ENCODE measurements at places on chromosomes 11 and 22.

- no peak for DNase-seq
These were observed 57.4 kb downstream of the LRP5 start for GRCh38 chr11:68369756-68370155.

DNA sequence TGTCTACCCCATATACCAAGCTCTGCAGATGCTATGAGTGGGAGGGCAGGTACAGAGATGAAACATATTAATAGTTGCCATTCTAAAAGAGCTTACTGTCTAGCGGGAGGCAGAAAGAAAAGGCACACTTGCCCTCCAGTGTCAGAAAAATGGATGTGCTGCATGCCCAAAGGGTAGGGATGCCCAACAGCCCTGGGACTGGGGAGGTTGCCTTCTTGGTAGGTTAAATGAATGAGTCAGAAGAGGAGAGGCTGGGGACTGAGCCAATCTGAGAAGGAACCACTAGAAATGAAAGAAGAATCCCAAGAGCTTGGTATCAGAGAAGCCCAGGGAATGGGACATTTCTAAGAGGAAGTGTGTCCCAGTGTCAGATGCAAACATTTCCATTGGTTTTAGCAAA, 1.2 kb downstream of the BIRC3 start:
- DNase-seq, result no peak

DNA sequence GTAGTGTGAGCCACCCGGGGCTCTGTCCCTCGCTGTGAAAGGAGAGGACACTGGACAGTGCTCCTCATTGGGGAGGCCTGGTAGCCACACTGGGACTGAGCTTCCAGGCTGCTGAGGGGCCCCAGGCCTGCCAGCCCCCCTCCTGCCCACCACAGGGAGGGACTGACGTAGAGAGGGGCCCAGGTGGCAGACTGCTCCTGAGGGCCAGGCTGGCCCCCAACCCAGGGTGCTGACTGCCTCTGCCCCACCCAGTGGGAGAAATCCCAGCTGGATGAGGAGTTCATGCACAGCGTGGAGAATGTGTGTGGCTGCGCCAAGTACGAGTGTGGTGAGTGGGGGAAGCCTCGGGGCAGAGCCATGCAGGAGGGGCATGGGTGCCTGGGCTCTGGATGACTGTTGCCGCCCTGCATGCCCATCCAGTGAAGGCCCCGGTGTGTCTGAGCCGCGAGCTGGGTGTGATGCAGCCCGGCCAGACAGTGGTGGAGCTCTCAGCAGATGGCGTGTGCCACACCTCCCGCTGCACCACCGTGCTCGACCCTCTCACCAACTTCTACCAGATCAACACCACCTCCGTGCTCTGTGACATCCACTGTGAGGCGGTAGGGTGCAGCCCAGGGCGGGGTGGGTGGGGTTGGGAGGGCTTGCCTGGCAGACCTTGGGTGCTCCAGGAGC, 78.7 kb upstream of the MYOD1 start:
- DNase-seq, result no peak

- no peak for DNase-seq
These were observed 88.2 kb upstream of the LINC01488 start for GRCh38 chr11:69393178-69393832.

DNA sequence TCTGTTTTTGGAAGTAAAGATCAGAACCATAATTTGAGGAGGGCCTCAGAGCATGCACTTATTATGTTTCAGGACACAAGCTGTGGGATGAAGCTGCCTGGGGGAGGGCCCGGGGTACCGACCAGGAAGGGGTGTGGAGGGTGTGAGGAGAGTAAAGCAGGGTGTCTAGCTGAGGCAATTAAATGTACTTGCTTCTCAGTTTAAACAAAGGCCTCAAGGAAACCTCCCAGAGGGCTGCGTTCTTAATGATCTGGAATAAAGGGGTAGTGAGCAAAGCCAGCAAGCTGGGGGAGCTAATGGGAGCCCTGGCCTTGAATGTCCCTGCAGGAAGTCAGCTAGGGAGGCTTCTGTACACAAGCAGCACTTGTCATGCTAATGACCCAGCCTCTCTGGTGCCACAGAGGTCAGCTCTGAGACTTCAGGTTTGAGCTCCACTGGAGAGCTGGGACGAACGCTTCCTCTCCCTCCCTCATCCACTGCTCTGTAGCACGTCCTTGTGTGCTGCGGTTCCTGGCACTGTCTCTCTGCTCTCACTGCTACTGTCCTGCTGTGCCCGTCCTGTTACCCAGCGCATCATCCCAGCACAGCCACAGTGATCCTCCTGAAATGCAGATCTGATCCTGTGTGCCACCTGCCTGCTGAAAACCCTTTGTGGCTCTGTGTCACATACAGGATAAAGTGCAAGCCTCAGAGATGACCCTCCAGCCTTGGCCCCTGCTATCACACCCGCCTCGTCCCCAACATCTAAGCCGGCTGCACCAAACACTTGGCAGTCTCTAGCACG, 159.7 kb downstream of the DBX1 start:
- DNase-seq, result no peak

GRCh38 chr11:66008095-66008467, 3.7 kb upstream of the CST6 start:
- DNase-seq, result no peak

- no peak for DNase-seq
These were observed 291.4 kb downstream of the CTTN start for GRCh38 chr11:70689764-70690163.

- DNase-seq, result no peak
These were observed 83.3 kb upstream of the OR5AK2 start for GRCh38 chr11:56905442-56905841.

DNA sequence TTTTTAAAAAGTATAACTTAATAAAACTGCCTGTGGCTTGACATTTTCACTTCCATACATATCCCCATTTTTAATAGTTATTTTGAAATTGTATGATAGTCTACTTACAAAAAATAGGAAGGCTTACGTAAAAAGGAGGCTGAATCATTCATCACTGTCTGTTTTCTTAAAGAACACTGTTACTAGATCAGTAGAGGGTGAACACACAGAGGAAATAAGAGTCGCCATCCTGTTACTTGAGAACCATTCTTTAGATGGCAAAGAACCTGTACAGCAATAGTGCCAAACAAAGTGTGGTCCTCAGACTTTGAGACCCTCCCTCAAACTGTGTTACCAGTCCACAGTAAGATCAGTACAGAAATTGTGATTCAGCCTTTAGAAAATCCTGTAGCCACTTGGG, 180.7 kb downstream of the PGR start:
- no peak for DNase-seq

- no peak for DNase-seq
These were observed 620.2 kb upstream of the TENM4 start for GRCh38 chr11:80061056-80061455.

GRCh38 chr11:73216465-73216864, 1.6 kb upstream of the P2RY2 start:
- DNase-seq, result peak; percentile 42

- no peak for DNase-seq
These were observed 64.6 kb downstream of the MYEOV start for GRCh38 chr11:69358398-69359020.

DNA sequence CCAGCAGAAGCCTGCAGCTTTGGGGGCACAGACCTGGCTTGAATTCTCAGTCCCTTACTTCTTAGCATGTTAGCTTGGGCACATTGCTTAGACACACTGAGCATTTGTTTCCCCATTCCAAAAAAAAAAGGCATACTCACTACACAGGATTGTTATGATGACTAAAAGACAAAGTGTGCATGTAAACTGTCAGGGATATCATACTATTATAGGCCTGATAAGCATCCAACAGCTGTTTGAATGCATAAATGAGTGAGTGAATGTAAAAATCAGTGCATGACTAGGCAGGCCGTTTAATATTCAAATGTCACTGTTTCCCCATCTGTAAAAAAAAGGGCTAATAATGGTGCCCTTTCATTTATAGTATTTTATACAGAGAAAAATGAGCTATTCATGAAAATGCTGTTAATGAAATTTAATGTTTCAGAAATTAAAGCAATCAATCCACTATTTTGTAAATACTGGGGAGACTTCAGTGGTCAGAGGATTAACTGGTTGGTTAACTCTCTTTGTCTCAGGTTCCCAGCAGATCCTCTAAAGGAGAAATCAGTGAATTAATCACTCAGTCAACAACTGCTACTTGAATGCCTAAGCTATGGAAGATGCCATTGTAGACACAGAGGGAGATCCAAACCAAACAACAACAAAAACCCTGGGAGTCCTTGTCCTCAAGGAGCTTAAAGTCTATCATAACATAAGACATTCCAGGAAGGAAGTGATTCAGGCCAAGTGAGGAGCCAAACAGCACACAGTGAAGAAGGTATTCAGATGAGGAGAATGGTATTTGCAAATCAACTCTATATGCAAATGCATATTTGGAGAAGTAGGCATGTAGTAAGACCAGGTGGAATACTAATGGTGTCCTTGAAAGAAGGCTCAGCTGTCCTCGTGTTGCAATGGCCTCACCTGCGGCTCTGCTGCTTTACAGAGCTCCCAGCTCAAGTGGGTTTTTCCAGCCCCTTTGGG, 26.8 kb downstream of the BARX2 start:
- no peak for DNase-seq

DNA sequence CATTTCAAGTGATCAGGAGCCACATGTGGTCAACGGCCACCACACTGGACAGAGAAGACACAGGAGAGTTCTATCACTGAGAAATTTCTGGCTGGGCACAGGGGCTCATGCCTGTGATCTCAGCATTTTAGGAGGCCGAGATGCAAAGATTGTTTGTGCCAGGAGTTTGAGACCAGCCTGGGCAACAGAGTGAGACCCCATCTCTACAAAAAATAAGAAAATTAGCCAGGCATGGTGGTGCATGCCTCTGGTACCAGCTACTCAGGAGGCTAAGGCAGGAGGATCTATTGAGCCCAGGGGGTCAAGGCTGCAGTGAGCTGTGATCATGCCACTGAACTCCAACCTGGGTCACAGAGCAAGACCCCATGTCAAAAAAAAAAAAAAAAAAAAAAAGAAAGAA, 26.3 kb downstream of the KCNJ4 start:
- DNase-seq, result no peak

DNA sequence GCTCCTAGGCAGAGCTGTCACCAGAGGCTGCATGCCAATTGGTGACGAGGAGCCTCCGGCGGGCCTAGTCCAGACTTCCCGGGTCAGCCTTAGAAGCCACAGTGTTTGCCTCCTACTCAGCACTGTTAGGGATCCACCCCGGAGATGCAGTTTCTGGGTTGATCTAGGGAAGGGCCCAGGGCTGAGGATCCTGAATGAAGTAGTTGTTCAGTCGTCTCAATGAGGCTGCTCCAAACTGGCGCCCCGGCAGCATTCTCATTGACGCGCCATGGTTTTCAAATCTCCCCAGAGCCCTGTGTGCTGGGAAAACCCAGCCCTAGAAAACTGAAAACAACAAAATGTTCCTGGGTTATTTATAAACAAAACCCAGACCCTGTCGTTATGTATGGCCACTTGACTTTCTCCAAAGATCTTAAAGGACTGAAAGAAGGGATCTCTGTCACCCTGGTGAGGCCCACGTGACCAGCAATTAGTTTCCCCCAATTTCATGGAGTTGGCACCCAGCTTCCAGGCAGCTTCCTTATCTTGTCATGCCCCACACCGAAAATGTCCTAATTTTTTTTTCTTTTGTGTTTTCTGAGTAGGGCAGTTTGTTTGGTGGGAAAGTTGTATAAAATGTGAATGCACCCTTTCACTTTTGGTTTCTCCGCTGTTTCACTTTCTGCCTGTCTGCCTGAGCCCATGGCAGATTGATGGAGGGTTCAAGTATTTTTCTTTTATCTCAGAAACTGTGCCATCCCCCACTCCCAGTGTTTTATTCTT, 2.0 kb upstream of the EHD1 start:
- DNase-seq, result peak; percentile 7

DNA sequence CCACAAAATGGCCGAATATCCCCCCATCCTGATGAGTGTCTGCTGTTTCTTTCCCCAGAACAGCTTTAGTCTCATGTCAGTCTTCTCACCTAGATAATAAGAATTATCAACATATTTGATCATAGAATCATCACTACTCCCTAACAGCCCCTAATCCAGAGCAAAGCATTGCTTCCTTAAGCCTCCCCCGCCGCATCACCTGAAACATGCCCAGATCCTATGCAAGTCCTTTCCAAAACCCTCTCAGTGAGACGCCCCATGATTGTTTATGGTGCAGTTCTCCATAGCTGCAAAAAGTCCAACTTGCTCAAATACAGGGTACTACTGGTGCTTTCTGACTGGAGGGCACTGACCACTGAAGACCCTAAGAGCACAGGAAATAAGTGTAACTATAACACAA, 20.1 kb downstream of the KCNJ1 start:
- DNase-seq, result no peak

GRCh38 chr11:72815110-72815618, 953 bp downstream of the ATG16L2 start:
- DNase-seq, result no peak

All from MV-4-11 (cell line).